NCI-H1436 (cell line): ENCODE measurements at places on chromosomes 12 and 14.

GRCh38 chr14:42855085-42855484, 1248.4 kb downstream of the LRFN5 start:
- DNase-seq: no peak

- no peak for DNase-seq
Measured at GRCh38 chr14:43983721-43984120, 523.4 kb downstream of the FSCB start.

DNA sequence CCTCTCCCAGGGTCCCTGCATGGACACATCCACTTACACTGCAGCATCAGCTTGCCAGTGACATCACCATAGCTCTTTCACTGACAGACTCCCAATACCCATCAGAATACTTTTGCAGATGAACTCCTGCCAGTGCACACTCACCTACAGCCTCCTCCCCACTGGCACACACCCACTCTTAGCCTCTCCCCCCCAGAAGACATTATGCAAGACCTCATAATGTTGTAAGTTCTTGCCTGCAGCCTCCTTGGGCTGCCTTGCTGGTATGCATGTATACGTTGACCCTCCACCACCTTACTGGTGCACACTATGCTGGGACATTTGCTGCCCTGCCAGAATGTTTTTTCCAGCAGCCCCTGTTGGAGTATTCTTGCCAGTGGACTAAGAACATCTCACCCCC, 324.2 kb downstream of the AEBP2 start:
- DNase-seq: no peak

- no peak for DNase-seq
Measured at GRCh38 chr12:98374007-98374406, 141.4 kb upstream of the TMPO start.
